HT-29 (cell line): ENCODE measurements at places on chromosomes 7 and 10. TPM values are rescaled to one million over a fixed set of nuclear protein-coding genes. Genes with fewer than 3 reads are reported as not detected.

- DNase-seq, result no peak
These were observed 100.8 kb upstream of the ARHGAP21 start for GRCh38 chr10:24824536-24824935.

- DNase-seq, result peak; percentile 71
These were observed 225.2 kb upstream of the PRSS58 start for GRCh38 chr7:142482891-142483658.

- no peak for DNase-seq
These were observed 74.2 kb upstream of the HECW1 start for GRCh38 chr7:43038254-43038653.

DNA sequence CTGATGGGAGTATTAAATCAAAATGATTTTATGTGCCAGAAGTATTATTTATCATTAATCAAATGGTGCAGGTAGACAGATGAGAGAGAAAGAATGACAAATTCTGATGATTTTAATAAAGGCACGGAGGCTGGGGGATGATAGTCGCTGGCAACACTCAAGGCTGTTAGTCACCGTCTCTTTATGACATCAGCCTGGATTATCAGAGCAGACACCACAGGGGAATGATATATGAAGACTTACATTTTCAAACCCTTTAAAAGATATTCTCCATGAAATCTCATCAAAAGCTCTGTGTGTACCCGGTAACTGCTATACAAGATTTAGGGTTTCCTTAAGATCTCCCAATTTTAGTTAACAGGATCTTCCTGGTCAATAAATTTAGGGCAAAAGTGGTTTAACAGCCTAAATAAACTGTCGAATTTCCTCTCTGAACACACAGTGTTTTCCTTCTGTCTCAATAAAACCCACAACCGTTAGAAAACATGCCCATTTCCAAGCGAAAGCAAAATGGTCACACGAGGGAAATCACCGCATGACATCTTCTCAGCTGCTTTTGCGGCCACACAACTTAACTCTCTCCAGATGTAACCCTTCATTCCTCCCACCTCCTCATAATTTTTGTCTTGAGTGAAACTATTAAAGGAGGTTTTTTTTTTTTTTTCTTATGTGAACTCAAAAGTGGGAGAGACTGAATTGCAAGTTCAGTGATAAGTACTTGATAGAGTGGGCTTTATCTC lies 133.2 kb upstream of the FAM171A1 start:
- DNase-seq, result no peak

- DNase-seq, result no peak
These were observed 254.3 kb downstream of the CDK14 start for GRCh38 chr7:90850471-90850870.

GRCh38 chr7:25308246-25308645 lies 80.0 kb upstream of the NPVF start:
- no peak for DNase-seq

DNA sequence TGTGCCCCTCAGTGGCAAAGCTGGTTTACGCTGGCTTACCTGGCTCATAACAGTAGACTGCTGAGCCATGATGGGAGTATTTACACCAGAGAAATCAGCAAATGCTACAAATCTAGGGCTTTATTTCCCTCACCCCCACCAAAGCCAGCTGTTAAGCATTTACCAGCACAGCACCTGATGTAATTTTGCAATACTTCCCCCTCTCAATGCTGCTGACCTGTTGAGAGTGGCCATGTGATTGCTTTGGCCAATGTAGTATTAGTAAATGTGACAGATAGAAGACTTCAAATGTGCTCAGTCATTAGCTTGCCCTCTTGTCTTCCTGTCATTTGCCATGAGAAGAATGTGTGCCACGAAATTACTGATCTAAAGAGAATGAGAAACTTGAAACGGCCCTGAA lies 46.6 kb downstream of the HERPUD2 start:
- no peak for DNase-seq

DNA sequence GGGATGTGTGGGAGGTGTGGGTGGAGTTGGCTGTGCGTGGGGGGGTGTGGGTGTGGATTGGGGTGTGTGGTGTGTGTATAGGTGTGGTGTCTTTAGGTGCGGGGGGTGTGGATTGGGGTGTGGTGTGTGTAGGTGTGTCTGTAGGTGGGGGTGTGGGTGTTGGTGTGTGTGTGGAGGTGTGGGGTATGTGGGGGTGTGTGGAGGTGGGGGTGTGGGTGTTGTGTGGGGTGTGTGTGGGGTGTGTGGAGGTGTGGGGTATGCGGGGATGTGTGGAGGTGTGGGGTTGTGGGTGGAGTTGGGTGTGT lies 33.9 kb downstream of the SPDYE17 start:
- no peak for DNase-seq

DNA sequence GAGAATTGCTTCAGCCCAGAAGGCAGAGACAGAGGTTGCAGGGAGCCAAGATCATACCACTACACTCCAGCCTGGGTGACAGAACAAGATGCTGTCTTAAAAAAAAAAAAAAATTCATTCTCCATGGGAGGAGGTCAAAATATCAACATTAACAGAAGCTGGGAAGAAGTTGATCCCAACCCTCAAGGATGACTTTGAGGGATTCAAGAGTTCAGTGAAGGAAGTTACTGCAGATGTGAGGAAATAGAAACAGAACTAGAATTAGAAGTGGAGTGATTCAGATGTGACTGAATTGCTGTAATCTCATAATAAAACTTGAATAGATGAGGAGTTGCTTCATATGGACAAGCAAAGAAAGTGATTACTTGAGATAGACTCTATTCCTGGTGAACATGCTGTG lies 19.7 kb upstream of the RPEL1 start:
- no peak for DNase-seq

GRCh38 chr10:19194866-19195265 lies 146.3 kb downstream of the MALRD1 start:
- no peak for DNase-seq

GRCh38 chr10:69800109-69800508 lies 1.6 kb upstream of the COL13A1 start:
- peak; percentile 72 for DNase-seq

- DNase-seq, result no peak
These were observed 128.0 kb downstream of the NRCAM start for GRCh38 chr7:108328174-108328651.

DNA sequence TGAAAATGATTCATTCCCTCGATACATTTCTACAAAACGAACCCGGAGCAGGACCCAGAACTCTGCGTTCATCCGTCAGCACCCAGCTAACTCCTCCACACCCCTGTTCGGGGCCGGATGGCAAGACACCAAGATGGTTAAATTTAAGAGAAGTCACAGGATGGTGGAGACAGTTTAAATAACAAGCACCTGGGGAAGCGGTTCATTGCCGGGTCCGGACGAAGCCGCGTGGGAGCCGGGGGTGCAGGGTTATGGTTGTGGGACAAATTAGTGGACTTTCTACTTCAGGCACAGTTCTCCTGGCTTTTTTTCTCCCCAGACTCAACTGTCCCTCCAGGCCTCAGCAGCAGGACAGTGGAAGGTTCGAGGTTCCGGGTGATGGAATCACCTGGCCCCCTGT lies 45.4 kb downstream of the ASB13 start:
- no peak for DNase-seq

The OPN4 gene
- total RNA-seq, result not detected in 2 replicates

The GHRHR gene
- not detected in 2 replicates for total RNA-seq

The RSPH10B gene
- 4.4 TPM in 1 of 2 replicates, not detected in the other for total RNA-seq

The ANKRD30A gene
- total RNA-seq, result not detected in 2 replicates

The TMEM184A gene
- total RNA-seq, result 47.2 and 50.9 TPM in 2 replicates

The OLAH gene
- not detected in 2 replicates for total RNA-seq

The SIRT1 gene
- total RNA-seq, result 3.6 and 5.4 TPM in 2 replicates

The PNLIPRP1 gene
- total RNA-seq, result not detected in 2 replicates

The C7orf57 gene
- not detected in 2 replicates for total RNA-seq
